GM20000 (cell line): ENCODE measurements at places on chromosomes 2 and 18.

DNA sequence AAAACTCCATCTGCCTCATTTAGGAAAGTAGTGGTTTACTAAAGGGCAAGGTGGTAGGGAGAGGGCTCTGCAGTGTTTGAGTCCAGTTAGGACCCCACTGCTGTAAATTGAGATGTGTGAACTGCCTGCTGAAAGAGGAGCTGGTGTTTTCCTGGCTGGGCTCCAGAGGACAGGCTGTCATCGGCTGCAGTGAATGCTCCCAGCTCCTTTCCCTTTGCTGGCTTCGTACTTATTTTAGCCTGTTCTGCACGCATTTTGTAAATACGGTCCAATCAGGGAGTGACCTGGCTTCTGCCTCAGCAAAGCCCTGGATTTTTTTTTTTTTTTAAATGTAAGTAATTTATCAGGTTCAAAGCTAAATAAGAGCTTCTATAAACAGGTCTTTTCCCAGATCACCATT, 37.5 kb downstream of the SLC4A3 start:
- no peak for DNase-seq

GRCh38 chr2:105919826-105920225, 175.1 kb downstream of the NCK2 start:
- no peak for DNase-seq

GRCh38 chr18:2180586-2180985, 390.7 kb downstream of the METTL4 start:
- no peak for DNase-seq

GRCh38 chr2:210460322-210461227, 16.0 kb downstream of the LANCL1 start:
- no peak for DNase-seq

DNA sequence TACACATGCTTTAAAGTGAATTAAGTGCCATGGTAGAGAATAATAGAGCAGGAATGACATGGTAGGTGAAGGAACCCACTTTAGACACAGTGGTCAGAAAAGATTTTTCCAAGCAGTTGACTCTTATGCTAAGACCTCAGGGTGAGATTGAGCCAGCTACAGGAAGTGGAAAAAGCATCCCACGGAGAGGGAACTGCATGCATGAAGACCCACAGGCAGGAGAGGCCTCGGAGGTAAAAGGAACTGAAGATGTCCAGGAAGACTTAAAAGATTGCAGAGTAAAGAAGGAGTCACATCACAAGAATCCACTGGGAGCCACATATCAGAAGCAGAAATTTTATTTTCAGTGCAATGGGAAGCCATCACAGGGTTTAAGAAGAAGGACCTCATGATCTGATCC, 499.2 kb upstream of the FAM98A start:
- no peak for DNase-seq

DNA sequence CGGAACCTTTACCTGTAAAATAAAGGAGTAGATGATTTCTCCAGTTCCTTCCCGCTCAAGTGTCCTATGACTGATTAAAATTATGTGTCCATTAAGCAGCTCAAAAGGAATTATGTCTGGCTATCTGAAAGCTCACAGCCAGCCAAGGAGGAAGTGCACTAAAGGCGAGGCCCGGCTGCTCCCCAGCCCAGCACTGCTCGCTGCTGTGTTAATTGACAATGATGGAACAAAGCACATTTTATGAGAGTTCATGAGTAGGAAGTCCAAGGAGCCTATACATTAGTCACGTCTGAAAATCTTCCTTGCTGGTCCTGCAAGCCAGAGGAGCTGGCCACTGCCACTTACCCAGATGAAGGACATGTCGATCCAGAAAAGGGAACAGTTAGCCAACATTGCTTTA, 14.3 kb downstream of the TTC32 start:
- no peak for DNase-seq

- DNase-seq: no peak
Observed at GRCh38 chr2:104033399-104033798, 820.5 kb upstream of the POU3F3 start.

DNA sequence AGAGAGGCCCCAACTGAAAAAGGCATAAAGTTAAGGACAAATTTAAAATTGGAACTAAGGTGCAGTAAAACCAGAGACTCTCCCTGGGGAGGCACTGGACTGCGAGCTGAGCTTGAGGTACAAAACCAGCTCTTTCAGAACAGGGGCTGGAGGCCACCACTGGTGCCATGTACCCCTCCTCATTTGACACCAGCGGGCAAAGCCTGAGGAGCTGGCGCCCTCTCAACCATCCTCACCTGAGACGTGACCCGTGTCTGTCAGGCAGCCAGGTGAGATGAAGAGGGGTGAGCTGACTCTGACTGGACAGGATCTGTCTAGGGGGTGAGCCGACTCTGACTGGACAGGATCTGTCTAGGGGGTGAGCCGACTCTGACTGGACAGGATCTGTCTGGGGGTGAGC, 68.5 kb downstream of the TMEM18 start:
- DNase-seq: no peak

GRCh38 chr2:238441262-238442114, 14.8 kb downstream of the ASB1 start:
- no peak for DNase-seq

GRCh38 chr2:28414583-28414982, 21.9 kb downstream of the FOSL2 start:
- DNase-seq: no peak

DNA sequence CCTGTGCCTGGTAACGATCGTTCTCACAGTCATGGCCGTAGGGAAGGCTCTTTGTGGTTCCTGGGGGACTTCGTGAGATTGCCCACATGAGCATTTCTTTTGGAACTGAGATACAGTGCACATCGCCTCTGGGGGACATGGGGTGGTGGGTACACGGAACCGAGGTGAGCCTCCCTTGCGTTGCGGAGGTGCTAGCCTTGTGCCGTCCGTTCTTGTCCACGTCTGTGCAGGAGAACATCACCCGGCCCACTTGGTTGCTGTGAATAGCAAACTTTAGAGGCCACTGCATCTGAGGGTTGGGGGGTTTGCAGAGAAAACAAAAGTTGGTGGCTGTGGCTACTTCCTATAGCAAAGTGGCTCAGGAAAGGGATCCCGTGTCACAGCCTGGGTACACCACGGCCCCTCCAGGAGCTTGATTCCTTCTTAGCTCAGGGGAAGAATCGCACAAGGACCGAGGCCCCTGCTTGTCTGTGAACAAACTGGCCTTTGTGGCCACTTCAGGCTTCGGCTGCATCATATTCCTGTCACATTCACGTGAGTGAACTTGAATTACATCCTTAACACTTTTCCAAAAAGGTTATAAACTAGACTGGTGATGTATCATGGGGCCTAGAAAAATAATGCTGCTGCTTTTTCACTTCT, 72.6 kb downstream of the LRRFIP1 start:
- no peak for DNase-seq

GRCh38 chr2:15711126-15711860, 119.6 kb downstream of the DDX1 start:
- DNase-seq: no peak

GRCh38 chr2:19823507-19823906, 78.3 kb downstream of the TTC32 start:
- DNase-seq: no peak

DNA sequence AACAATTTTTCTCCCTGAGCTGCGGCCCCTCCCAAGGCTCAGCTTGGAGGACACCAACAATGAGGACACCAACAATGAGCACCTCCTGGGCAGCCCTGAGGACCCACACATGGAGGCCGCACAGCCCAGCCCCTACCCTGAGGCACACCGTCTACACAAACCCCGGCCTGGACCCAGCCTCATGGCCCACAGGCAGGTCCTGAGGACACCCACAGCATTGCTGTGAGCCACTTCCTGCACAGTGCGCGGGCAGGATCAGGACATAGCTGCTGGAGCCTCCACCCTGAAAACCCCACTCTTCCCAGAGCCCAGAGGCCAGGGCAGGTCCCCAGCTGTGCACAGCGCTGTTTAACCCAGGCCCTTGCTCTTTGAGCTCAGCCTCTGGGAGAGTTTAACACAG, 194.3 kb downstream of the RTP5 start:
- no peak for DNase-seq

- no peak for DNase-seq
Observed at GRCh38 chr2:42566025-42566424, 2.4 kb upstream of the MTA3 start.

DNA sequence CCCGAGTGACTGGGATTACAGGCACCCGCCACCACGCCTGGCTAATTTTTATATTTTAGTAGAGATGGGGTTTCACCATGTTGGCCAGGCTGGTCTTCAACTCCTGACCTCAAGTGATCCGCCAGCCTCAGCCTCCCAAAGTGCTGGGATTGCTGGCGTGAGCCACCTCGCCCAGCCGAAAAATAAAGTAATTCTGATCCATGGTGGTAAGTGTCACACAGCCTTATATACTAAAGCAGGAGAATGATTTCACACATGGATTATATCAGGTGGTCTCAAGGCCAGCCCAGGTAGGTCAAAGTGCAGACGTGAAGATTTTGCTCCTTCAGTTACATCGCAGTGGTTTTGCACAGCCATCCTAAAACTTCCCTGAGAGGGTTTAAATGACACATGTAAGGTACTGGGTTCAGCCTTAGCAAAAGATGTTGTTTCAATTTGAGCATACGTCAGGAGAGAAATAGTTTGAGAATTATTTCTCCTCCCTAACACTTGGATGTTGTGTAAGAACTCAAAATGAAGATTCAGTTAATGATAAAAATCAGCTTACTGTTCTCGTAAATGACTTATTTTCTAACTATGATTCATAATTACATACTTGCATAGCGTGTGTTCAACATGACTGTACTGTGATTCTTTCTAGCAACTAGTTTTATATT, 93.0 kb upstream of the SLC39A10 start:
- DNase-seq: no peak

GRCh38 chr18:44823782-44824181, 143.1 kb downstream of the SETBP1 start:
- no peak for DNase-seq

- DNase-seq: no peak
Observed at GRCh38 chr2:34254272-34254878, 655.3 kb upstream of the FAM98A start.
